ENCODE measurements at places on chromosomes 6 and 20. TPM values are rescaled to one million over a fixed set of nuclear protein-coding genes. Genes with fewer than 3 reads are reported as not detected.
A peak's percentile ranks its signal among the peaks of the same experiment; 100 is the strongest.

Gene SAMD10
- total RNA-seq, result 34.9 TPM

DNA sequence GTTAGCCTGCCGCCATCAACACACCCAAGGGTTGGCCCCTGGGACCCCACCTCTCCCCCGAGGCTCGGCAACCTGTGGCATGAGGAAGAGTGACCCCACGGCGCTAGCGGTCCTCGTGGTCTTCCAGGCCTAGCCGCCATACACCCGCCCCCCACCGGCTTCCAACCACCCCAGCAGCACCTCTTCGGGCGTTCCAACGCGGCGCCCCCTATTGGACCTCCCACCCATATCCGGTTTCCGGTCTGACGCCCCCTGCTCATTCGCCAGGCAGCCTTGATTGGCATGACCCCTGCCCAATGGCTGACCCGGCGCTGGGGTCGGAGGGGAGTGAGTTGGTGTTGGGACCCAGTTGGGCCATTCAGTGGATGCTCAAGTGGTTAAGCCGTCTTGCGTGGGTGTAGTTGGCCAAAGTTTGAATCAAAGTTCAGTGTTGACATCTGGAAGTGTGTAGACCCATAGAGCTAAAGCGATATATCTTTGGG is at the start of gene GNAS-AS1:
TSS of gene GNAS-AS1 (minus strand) at position 210 of the 482 bp plus-strand sequence.
- peak; percentile 75 for DNase-seq

Gene VSX1
- total RNA-seq, result not detected

Gene NEURL2
- total RNA-seq, result 1.9 TPM

- DNase-seq, result no peak
These were observed 78.4 kb upstream of the PMEPA1 start for GRCh38 chr20:57787990-57788781.

DNA sequence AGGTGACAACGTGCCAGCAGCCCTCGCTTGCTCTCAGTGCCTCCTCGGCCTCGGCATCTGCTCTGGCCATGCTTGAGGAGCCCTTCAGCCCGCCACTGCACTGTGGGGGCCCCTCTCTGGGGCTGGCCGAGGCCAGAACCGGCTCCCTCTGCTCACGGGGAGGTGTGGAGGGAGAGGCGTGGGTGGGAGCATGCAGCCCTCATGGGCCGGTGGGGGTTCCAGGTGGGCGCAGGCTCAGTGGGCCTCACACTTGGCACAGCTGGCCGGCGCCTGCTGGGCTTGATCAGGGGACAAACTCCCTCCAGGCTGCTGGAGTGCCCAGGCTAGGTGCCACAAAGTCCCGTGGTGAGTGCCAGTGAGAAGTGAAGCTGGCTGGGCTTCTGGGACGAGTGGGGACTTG is 566.6 kb upstream of the ID4 start:
- no peak for DNase-seq

DNA sequence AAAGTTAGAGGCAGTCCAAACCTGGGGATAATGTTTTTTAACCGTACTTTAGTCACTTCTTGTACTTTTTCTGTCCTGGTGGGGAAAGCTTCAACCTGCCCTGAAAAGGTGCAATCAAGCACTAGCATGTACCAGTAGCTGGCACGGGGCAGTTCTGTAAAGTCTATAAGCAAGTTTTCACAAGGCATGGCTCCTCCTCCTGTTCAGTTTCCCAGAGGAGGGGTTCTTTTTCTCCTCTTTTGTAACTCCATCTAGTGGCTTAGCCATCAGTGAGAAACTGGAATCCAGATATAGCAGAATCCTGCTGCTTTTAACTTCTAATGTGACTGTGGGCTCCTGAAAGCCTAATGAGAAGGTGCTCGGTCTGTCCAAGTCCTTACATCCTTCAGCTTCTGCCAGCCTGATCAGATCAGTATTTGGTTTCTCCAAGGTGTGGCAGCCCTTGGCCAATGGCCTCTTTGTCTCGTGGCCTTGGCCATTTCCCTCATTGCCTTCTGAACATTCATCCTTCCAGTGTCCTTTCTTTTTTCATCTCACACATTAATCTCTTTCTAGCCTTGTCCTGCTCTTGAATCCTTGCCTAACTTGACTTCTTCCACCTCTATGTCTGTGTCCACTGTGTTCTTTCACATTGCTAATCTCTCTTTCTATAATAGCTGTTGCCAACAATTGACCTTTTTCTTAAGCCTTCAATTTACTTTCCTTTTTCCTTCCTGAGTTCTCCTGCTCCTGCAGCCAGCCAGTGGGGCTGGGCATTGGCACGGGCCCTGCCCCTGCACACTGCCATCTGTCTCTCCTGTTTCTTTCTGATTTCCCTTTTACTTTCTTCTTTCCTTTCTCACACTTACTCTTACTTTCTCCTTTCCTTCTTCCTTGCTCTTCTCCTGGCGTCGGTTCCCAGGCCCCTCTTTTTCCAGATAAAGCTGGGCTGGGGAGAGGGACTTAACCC is 222.0 kb upstream of the SYNCRIP start:
- DNase-seq, result no peak

Gene FAM217B
- 35.6 TPM for total RNA-seq

- DNase-seq, result no peak
These were observed 77.0 kb upstream of the MLN start for GRCh38 chr6:33880766-33881165.

Gene MEI4
- not detected for total RNA-seq

DNA sequence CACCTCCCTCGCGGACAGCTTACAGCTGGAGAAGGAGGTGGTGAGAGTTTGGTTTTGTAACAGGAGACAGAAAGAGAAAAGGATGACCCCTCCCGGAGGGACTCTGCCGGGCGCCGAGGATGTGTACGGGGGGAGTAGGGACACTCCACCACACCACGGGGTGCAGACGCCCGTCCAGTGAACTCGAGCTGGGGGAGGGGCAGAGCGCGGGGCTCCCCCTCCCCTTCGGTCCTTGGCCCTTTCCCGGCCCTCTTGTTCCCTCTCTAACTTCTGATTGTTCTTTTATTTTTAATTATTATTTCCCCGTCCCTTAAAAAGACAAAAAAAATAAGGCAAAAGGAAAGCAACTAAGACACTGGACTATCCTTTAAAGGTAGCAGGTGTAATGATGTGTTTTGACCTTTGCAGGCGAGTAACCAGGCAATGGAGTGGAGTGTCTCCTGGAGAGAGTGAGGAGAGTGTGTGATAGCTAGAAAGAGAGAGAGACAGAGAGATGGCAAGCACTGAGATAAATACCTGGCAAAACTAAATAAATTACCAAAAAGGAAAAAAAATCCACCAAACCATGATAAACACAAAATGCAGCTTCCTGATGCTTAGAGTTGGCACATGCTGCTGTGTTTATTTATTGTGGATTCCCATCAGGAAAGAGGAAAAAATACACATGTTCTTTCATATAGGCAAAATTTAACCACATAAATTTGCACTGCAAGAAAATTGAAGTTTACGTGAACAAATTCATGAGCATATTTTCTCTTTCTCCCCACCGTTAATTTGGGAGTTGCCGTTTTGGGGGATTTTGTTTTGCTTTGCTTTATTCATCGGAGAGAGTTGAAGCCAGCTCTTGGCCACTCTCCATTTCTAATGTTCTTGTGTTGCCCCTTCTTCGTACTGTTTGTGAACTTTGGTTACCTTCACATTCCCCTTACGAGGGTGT is 1.9 kb downstream of the POU3F2 start:
- no peak for DNase-seq

GRCh38 chr20:22546344-22546743 is 38.0 kb downstream of the FOXA2 start:
- DNase-seq, result no peak

Gene OR2H1
- not detected for total RNA-seq

- no peak for DNase-seq
These were observed 9.7 kb downstream of the PLTP start for GRCh38 chr20:45902199-45902701.

GRCh38 chr6:49790341-49790740 is 3.3 kb upstream of the PGK2 start:
- no peak for DNase-seq

Gene EYA4
- not detected for total RNA-seq

Data from activated T-helper 1 cell treated with anti-CD3 and anti-CD28 coated beads, Interleukin-12 subunit alpha, Interleukin-12 subunit beta, Interleukin-2, Interleukin-4 antibody, amounts not matched to agents 30 ng/mL and 10 ng/mL and 1 ng/mL, durations not matched to agents 14 hours and 24 hours and 36 hours (primary cell).